Heart right ventricle (tissue), 16 donors: ENCODE measurements at places on chromosomes 7 and 10. TPM values are rescaled to one million over a fixed set of nuclear protein-coding genes. Genes with fewer than 3 reads are reported as not detected.

DNA sequence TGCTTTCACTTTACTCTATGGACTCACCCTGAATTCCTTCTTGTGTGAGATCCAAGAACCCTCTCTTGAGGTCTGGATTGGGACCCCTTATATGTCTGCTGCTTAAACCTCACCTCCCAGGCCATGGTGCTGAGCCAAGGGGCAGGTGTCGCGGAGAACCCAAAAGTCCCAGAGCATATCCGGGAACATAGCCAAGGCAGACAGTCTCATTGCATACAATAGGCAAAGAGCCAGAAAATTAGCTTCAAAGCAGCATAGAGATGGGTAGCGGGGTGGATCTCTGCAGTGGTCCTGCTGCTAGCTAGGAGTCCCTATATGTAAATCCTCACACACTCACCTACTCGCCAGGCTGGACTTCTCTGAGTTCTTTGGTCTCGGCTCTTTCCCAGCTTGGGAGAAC lies 5.5 kb downstream of the CCL24 start:
- H3K27me3 ChIP-seq: no peaks in the 10 kb centered on the region
- no peak overlapping the region for H3K27ac ChIP-seq
- no peaks in the 10 kb centered on the region for H3K36me3 ChIP-seq

DNA sequence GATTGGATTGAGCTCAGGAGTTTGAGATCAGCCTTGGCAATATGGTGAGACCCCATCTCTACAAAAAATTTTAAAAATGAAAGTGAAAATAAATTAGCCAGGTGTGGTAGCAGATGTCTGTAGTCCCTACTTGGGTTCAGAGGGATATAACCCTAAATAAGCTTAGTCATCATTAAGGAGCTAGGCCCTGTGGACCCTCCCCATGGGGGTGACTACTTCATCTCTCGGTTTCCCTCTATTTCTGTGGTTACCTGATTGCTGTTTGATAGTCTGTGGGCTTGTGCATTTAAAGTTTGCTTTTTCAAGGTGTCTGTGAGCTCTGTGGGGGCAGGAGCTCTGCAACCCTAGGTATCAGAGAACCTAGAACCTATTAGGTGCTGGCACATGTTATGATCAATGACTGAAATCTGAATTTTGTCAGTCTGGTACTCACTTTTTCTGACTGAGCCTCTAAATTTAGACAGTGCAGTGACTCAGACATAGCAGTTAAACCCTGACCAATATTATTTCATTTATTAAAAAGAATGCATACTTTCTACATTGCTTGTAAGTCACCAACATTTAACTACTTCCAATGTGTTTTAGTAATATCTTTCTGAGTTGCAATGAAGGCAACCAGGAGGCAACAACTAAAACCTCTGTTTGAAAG lies 8.1 kb upstream of the CUZD1 start:
- DNase-seq: no peak
- no peaks in the 10 kb centered on the region for H3K4me1 ChIP-seq
- no peaks in the 10 kb centered on the region for H3K36me3 ChIP-seq
- no peaks in the 10 kb centered on the region for H3K27me3 ChIP-seq
- H3K4me3 ChIP-seq: no peak overlapping the region
- H3K27ac ChIP-seq: no peak overlapping the region

GRCh38 chr7:74466196-74466813 lies 12.6 kb downstream of the GTF2IRD1 start:
- peak; percentile 23 for DNase-seq
- no peaks in the 10 kb centered on the region for H3K36me3 ChIP-seq
- no peaks in the 10 kb centered on the region for H3K4me1 ChIP-seq
- no peaks in the 10 kb centered on the region for H3K27me3 ChIP-seq

GRCh38 chr10:34116681-34117271 lies 698.3 kb downstream of the PARD3 start:
- H3K27me3 ChIP-seq: no peaks in the 10 kb centered on the region
- DNase-seq: no peak
- no peaks in the 10 kb centered on the region for H3K36me3 ChIP-seq
- peaks cover 15% of the 10 kb centered on the region for H3K4me1 ChIP-seq

DNA sequence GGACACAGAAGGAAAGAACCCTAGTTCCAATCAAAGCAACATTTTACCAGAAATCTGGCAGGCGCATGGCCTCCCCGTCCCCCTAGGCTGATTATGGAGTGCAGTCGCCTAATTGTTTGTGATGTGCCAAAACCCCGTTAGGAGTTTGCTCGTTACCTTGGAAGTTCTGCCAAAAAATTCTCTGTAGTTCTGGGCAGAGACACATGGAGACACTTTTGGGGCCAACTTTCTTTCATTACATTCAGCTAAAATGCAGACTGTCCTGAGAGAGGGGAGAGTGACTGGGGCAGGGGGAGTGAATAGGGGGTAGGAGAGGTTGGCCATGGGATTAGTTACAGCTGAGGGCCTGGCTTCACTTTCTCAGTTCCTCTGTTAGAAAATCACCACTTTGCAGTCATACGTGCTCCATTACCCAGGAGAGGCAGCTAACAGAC lies 158.0 kb upstream of the NPVF start:
- no peaks in the 10 kb centered on the region for H3K27me3 ChIP-seq
- DNase-seq: no peak
- no peak overlapping the region for H3K4me3 ChIP-seq

GRCh38 chr7:45983720-45984255 lies 62.7 kb upstream of the IGFBP3 start:
- H3K4me1 ChIP-seq: peaks cover 10% of the 10 kb centered on the region
- no peaks in the 10 kb centered on the region for H3K36me3 ChIP-seq
- H3K27ac ChIP-seq: no peak overlapping the region
- no peaks in the 10 kb centered on the region for H3K27me3 ChIP-seq
- peak; percentile 23 for DNase-seq
- H3K4me3 ChIP-seq: no peak overlapping the region

DNA sequence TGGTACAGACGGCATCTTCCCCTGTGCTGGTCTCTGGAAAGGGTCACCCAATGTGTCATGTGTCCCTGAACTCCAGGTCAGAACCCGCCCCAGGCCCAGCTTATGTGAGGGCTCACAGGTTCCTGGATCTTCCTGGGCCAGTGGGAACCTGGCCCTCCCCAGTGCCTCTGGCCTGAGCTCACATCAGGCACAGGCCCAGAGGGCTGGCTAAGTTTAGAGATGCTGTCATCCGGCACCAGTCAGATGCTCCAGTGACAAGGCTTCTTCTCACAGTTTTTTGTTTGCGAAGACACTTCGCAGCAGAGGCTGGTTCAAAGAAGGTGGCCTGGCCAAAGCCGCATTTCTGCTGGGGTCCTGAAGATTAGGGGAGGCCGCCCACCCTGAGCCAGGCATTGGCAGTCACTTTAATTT lies 11.8 kb downstream of the CAMK2B start:
- H3K4me1 ChIP-seq: peaks cover 30% of the 10 kb centered on the region
- H3K36me3 ChIP-seq: no peaks in the 10 kb centered on the region

DNA sequence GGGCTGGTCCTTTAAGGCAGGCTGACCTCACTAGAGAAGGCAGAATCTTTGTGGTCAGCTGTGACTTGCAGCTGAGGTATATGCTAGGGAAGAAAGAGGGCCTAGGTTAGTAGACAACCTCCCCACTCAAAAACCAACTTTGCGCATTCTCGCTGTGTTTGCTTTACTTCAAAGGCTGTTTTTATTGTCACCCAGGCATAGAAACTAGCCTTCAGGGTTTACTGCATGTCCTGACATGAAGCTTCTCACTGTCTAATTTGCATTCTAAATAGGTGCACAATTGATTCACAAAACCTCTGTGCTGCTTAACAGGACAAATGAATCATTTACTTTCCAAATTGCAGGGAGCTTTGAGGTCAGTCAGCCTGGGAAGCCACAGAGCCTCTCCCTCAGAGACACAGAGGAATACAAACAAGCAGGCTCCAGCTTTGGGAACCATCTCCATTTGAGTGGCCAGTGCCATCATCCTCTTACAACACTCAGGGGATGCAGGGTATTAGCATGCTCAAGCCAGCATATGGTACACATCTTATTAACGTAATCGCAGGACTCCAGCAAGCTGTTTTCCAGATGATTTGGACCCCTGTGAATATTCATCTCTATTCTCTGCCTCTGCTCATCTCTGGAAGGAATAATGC lies 596.4 kb upstream of the GHITM start:
- H3K27me3 ChIP-seq: no peaks in the 10 kb centered on the region
- peak; percentile 31 for DNase-seq
- no peaks in the 10 kb centered on the region for H3K4me1 ChIP-seq
- H3K36me3 ChIP-seq: no peaks in the 10 kb centered on the region
- H3K4me3 ChIP-seq: no peak overlapping the region

GRCh38 chr10:29771376-29771775 lies 136.6 kb upstream of the SVIL start:
- DNase-seq: no peak
- H3K4me1 ChIP-seq: no peaks in the 10 kb centered on the region
- H3K4me3 ChIP-seq: no peak overlapping the region
- no peaks in the 10 kb centered on the region for H3K27me3 ChIP-seq

DNA sequence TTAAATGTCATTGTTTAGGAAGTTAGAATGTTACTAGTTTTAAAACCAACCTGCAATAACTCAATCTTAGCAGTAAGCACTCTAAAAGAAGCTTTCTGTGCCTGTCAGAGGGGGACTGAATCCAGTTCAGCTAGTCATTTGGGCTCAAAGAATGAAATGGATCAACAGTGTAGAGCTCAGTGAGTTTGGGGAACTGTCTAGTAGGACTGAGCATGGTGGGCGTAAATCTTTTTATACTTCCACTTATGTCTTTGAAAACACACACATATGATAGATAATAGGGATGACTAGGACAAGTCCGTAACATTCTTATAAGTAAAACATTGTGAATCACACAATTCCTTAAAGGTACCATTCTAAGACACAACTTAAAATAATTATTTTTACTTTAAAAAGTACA lies 11.5 kb downstream of the GSAP start:
- DNase-seq: no peak
- no peaks in the 10 kb centered on the region for H3K4me1 ChIP-seq
- no peak overlapping the region for H3K4me3 ChIP-seq
- H3K36me3 ChIP-seq: no peaks in the 10 kb centered on the region

DNA sequence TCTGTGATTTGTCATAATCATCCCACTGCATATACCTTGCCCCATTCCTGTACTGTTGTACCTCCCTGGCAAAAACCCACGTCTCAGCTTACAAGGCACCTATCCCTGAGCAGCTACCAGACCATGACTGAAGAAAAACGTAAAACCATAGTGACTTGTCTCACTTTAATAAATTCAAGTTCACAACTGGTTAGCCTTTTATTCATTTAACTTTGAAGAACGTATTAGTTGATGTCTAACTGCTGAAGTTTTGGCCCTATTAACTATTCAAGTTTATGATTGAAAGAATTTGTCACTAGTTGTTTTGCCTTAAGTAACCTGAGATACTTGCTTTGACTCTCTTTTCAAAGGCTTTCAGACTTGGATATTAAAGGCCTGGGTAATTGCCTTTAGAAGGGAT lies 59.7 kb downstream of the GALNT11 start:
- H3K4me1 ChIP-seq: no peaks in the 10 kb centered on the region
- no peak overlapping the region for H3K4me3 ChIP-seq
- no peaks in the 10 kb centered on the region for H3K36me3 ChIP-seq

GRCh38 chr10:127979045-127979444 lies 72.1 kb downstream of the PTPRE start:
- no peak overlapping the region for H3K4me3 ChIP-seq
- H3K27me3 ChIP-seq: no peaks in the 10 kb centered on the region
- peaks cover 44% of the 10 kb centered on the region for H3K4me1 ChIP-seq
- peak overlapping the region; percentile 83 for H3K27ac ChIP-seq

- no peaks in the 10 kb centered on the region for H3K36me3 ChIP-seq
- peaks cover 13% of the 10 kb centered on the region for H3K27me3 ChIP-seq
- H3K4me1 ChIP-seq: no peaks in the 10 kb centered on the region
- H3K27ac ChIP-seq: no peak overlapping the region
- H3K4me3 ChIP-seq: no peak overlapping the region
- no peak for DNase-seq
Measured at GRCh38 chr10:122786269-122786668, 59.4 kb downstream of the CUZD1 start.

- H3K27me3 ChIP-seq: no peaks in the 10 kb centered on the region
- no peak for DNase-seq
- H3K4me1 ChIP-seq: peaks cover 8% of the 10 kb centered on the region
- no peak overlapping the region for H3K4me3 ChIP-seq
Measured at GRCh38 chr7:25633426-25634036, 405.2 kb upstream of the NPVF start.

- no peaks in the 10 kb centered on the region for H3K36me3 ChIP-seq
- no peak overlapping the region for H3K27ac ChIP-seq
- H3K4me3 ChIP-seq: no peak overlapping the region
- DNase-seq: no peak
- no peaks in the 10 kb centered on the region for H3K27me3 ChIP-seq
- no peaks in the 10 kb centered on the region for H3K4me1 ChIP-seq
Measured at GRCh38 chr7:103795787-103796186, 193.7 kb downstream of the RELN start.

- H3K4me3 ChIP-seq: no peak overlapping the region
- H3K27ac ChIP-seq: no peak overlapping the region
- no peaks in the 10 kb centered on the region for H3K4me1 ChIP-seq
- no peaks in the 10 kb centered on the region for H3K36me3 ChIP-seq
Measured at GRCh38 chr7:116195451-116195850, 14.9 kb upstream of the TES start.

DNA sequence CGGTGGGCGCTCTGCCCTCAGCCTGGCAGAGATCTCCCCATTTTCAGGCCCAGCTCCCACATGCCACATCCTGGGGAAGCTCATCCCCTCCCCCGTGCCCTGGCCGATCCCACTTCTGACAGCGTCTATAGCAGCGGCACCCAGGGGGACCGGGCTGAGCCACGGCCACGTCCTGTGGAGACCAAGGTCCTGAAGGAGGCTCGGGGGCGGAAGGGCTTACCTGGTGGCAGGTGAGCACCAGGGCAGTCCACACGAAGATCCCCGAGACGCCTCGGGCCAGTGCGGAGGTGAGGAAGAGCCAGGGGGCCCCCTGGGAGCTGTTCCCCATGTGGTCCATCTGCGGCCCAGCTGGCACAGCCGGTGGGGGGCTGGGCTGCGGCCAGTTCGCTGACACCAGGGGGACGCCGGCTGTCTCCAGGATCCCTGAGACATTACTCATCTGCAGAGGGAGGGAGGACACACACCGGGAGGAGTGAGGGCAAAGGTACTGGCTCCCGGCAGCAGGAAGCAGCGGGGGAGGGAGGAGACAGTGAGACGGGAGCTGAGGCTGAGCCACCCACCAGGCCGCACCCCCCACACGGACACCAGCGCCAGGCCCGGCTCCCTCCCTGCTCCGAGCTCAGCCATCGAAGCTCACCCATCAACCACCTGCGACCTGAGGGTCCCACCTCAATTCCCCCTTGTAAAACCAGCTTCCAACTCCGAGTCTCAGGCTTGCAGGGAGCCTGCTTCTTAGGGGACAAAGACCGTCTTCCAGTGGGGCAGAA lies 776 bp downstream of the TMEM184A start:
- no peak overlapping the region for H3K27ac ChIP-seq
- DNase-seq: peak; percentile 18
- no peak overlapping the region for H3K4me3 ChIP-seq
- no peaks in the 10 kb centered on the region for H3K36me3 ChIP-seq

- H3K4me3 ChIP-seq: no peak overlapping the region
- H3K36me3 ChIP-seq: no peaks in the 10 kb centered on the region
- peaks cover 6% of the 10 kb centered on the region for H3K4me1 ChIP-seq
- no peak overlapping the region for H3K27ac ChIP-seq
- H3K27me3 ChIP-seq: peaks cover 4% of the 10 kb centered on the region
Measured at GRCh38 chr7:155360495-155361345, 63.0 kb downstream of the INSIG1 start.

GRCh38 chr7:94400022-94400421 lies 5.3 kb downstream of the COL1A2 start:
- DNase-seq: no peak
- H3K27me3 ChIP-seq: no peaks in the 10 kb centered on the region
- peaks cover 4% of the 10 kb centered on the region for H3K4me1 ChIP-seq
- peak overlapping the region; percentile 63 for H3K4me3 ChIP-seq
- peaks cover 64% of the 10 kb centered on the region for H3K36me3 ChIP-seq

GPR15LG gene
- not detected for total RNA-seq

HECTD2 gene
- 5.3 TPM for total RNA-seq

COPG2 gene
- total RNA-seq: 19.9 TPM

C7orf57 gene
- not detected for total RNA-seq

METTL27 gene
- 0.51 TPM for total RNA-seq
